Vagina (tissue), 2 donors: ENCODE measurements at places on chromosomes 16 and 17.

- no peak for DNase-seq
Observed at GRCh38 chr16:84648595-84649510, 542 bp downstream of the KLHL36 start.

GRCh38 chr17:39972271-39972670 is 8.3 kb upstream of the PSMD3 start:
- no peak for DNase-seq

GRCh38 chr16:55842369-55843104 is 9.6 kb upstream of the CES1 start:
- DNase-seq: no peak

DNA sequence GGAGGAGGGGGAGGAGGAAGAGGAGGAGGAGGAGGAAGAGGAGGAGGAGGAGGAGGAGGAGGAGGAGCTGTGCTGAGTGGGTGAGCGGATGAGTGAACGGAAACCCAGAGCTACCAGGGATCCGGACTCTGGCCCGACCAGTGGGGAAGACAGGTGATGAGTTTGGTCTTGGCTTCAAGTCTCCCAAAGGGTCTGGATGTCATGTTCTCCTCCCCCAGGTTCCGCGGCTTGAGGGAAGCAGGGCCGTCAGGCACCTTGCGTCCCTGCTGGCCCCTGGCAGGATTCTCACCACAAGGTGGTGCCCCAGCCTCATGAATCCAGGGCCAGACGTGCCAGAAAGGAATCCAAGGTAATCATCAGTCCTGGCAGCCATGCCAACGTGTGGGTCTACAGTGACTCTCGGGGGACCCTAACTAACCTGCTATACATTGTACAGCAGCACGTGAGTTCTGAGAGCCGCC is 13.5 kb upstream of the ABAT start:
- DNase-seq: no peak

GRCh38 chr16:28977703-28978662 is 3.4 kb downstream of the SPNS1 start:
- no peak for DNase-seq

- no peak for DNase-seq
Observed at GRCh38 chr17:67476787-67477335, 99.8 kb downstream of the PITPNC1 start.

GRCh38 chr17:36879027-36879426 is 58.2 kb upstream of the LHX1 start:
- DNase-seq: no peak

DNA sequence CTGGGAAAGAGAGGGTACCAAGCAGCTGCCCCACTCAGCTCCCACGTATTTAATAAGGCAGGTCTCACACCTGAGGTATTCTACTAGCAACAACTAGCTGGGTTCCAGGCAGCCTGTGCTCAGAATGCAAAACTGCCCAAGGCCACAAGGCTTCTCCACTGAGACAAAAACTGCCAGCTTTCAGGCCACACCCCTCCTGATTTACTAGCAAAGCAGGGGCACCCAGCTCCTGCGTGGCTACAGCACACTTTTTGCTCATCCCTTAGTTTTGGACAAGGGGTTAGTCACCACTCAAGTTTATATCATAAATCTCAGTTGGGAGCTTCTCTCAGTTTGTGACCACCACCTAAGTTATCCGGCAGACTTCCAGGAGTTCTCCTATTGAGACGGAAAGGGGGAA is 494.6 kb downstream of the CDH11 start:
- no peak for DNase-seq

DNA sequence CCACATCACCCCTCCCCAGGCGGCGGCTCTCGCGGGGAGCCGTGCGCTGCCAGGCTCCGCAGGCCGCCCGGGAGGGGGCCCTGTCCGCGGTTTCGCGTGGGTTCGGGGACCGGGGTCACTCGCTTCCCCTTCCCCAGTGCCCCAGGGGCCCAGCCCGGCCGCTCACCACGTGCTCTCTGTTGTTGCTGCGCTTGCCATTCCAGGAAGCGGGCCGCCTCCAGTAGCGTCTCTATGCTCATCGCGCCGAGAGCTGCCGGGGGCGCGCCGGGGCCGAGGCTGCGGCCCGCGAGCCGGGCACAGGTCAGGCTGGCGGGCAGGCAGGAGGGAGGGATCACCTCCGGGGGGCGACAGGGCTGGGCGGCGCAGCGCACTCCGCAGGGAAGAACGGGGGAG is 390 bp downstream of the MNT start:
- no peak for DNase-seq

GRCh38 chr16:80147026-80147655 is 393.7 kb upstream of the DYNLRB2 start:
- no peak for DNase-seq
